ENCODE measurements at places on chromosomes 6 and 20.
A peak's percentile ranks its signal among the peaks of the same experiment; 100 is the strongest.

DNA sequence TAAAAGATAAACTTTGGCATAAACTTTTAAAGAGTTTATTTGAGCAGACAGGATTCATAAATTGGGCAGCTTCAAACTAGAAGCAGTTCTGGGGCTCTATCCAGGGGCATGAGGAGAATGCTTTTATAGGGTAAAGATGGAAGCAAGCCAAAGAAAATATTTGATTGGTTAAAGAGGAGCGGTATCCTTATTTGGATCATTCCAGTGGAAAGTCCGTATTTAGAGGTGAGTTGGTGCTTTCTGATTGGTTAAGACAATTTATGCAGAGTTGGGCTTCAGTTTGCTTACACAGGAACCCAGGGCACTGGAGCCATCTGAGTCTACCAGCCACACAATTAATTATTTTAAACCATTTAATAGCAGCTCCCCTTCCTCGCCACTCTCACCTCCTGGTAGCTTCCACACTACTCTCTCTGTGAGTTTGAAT lies 37.9 kb upstream of the RNF217 start:
- DNase-seq: no peak

DNA sequence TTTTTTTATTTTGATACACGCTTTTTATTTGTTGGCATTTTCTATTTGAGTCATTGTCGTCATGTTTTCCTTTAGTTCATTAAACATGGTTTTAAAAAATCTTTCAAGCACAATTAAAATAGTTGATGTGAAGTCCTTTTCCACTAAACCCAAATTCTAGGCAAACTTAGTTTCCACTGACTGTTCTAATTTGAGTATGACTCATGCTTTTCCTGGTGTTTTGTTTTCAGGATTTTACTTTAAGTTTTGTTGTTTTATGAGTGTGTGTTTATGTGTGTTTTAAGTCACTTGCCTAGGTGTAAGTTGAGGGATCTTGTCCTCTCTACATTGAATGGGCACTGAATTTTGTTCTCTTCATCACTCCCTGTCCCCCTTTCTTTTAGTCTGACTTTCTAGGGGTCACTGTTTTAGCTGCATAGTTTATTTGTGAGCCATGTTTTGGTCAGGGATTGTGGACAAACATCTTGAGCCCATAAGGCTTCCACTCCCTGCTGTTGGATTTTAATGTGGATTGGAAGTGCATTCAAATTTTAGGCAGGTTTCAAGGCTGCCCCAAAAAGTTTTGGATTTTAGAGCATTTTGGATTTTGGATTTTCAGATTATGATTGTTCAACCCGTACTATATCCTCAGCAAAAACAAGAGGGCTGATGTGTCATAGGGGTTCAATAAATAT lies 94.8 kb downstream of the CDYL start:
- no peak for DNase-seq

DNA sequence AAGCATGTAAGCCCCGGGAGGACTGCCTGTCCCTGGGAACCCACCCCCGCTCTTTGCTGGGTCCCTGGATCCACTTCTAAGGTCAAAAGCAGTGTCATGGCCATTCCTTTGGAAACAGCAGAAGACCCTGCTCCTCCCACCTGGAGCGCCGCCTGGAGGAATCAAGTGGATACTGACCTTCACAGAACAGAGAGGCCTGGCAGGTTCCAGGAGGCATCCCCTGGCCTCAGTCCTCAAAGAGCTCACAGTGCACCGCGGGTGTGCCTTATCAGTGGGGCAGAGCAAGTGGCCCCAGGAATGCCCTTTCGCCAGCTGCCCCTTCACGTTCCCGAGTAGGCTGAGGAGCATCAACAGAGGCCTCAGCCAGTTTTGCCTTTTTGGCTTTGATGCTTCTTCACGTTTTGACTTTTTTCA lies 11.1 kb upstream of the SLC4A11 start:
- DNase-seq: no peak

DNA sequence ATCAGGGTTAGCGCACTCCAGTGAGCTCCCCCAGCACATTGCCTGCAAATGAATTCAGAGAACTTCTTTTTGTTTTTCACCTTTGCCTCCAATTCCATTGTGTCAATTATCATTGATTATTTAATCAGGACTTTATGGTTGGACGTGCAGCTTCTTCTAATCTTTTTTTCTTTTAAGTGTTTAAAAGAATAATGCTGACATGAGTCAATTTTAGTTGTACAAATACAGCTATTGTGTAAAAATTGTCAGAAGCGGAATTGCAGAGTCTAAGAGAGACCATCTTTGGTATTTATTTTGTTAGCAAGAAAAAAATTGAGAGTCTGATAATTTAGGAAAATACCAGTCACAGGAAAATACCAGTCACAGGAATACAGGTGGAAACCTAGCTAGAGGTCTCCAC lies 5.5 kb downstream of the ABT1 start:
- no peak for DNase-seq

- DNase-seq: no peak
Measured at GRCh38 chr6:2982426-2983117, 11.2 kb upstream of the SERPINB6 start.

- peak; percentile 76 for DNase-seq
Measured at GRCh38 chr6:38671885-38672467, 31.0 kb downstream of the GLO1 start.

GRCh38 chr20:3927486-3928291 lies 38.5 kb downstream of the PANK2 start:
- no peak for DNase-seq

GRCh38 chr6:41733707-41734665 lies 1.4 kb downstream of the TFEB start:
- DNase-seq: peak; percentile 46

DNA sequence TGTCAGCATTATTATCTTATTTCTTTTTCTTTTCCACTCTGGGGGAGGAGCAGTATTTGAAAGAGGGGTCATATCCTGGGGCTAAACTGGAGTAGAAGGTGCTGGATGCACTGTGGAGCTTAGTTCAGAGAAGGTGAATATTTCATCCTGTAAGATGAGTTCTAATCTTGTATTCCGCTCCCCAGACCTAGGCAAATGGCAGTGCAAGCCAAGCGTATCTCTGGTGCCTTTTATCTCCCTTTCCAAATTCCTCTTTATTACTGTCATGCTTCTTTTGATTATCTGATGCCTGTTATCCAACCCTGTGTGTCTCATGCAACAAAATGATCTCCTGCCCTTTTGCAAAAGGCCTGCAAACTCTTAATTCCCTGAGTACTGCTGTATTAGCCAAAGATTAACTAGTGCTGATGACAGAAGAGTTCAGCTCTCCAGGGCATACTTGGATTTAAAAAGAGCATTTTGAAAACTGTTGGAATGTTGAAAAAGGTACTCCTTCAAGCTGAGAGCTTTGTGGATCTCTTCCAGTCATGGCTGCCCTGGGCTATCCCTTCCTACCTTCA lies 138.0 kb downstream of the CARMIL1 start:
- no peak for DNase-seq

GRCh38 chr20:40777653-40778052 lies 88.6 kb upstream of the MAFB start:
- DNase-seq: no peak

- DNase-seq: peak; percentile 91
Measured at GRCh38 chr20:34874094-34874654, 1.5 kb upstream of the GGT7 start.

DNA sequence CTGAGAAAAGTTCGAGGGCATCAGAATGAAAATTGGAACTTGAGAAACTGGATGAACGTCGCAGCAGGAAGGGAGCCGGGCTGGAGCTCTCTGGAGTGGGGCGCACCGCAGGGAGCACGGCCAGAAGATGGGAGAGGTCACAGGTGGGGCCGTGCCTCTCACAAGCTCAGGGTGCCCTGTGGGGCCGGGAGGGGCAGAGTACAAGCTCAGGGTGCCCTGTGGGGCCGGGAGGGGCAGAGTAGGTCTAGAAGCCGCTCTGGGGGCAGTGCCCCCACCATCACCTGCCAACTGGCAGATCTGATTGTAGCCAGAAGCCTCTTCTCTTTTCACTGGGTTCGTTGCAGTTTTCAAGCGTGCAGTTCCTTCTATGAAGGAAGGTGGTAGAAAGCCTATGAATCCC lies 61.1 kb upstream of the SNX9 start:
- DNase-seq: no peak

DNA sequence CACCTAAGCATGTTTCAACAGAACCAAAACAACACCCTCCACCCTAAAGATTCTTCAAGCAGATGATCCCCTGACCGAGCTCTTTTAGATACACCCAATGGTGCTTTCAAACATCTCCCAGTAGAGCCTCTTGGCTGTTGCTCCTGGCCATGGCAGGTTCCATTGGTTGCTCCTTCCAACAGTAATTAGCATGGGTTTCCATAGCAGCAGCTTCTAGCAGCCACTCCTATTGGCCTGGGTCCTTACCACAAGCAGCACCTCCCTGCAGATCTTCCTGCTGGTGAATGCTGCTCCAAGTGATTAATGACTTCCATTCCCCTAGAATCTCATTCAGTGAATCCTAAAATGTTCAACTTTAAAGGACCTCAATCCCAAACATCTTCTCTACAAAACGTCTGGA lies 13.9 kb downstream of the CCN2 start:
- DNase-seq: no peak

GRCh38 chr6:144064402-144065212 lies 30.8 kb downstream of the SF3B5 start:
- peak; percentile 47 for DNase-seq

- no peak for DNase-seq
Measured at GRCh38 chr6:12404651-12405050, 114.5 kb downstream of the EDN1 start.

GRCh38 chr6:119323931-119324330 lies 25.6 kb downstream of the MAN1A1 start:
- DNase-seq: no peak

DNA sequence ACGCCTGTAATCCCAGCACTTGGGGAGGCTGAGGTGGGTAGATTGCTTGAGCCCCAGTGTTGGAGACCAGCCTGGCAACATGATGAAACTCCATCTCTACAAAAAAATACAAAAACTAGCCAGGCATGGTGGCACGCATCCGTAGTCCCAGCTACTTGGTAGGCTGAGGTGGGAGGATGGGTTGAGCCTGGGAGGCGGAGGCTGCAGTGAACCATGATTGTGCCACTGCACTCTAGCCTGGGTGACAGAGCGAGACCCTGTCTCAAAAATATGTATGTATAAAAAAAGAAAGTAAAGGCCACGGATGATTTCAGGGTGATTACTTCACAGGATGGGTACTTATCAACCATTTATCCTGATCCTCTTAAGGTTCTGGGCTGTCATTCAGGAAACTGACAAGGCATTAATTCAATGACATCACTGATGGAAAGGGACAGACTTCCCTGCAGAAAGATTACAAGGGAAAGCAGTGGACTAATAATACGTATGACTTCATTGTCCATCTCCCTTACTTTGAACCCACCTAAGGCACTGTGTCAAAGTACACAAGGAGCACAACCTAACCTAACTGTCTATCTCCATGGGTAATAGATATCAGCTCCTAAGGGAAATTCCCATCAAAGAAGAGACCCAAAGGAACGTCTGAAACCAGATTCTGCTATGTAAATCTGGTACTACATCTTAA lies 61.2 kb downstream of the ZMYND8 start:
- no peak for DNase-seq

- DNase-seq: peak; percentile 20
Measured at GRCh38 chr6:158865769-158866168, 46.6 kb upstream of the EZR start.

DNA sequence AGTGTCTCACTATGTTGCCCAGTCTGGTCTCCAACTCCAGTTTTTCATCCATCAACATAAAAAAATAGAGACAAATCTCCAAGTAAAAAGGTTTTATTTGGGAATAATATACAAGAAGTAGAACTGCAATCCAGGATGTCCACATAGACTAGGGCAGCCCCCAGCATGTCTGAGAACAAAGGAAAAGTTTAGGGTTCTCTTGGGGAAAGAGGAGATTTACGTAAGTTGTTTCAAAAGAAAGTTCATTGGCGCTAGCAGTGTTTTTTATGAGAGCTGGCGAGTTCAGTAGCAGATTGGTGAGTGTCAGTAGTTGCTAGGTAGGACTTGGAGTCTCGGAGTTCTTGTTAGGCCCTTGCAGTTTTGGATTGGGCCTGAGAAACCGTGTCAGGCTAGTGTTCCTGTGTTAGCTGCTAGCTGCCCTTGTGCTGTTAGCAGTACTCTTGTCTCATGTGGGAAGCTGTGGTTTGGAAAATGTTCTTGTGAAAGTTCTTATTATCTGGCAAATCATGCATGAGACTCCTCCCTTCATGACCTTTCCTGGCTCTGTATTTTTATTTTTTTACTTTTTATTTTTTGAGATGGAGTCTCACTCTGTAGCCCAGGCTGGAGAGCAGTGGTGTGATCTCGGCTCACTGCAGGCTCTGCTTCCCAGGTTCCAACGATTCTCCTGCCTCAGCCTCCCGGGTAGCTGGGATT lies 24.7 kb downstream of the TTLL9 start:
- DNase-seq: peak; percentile 71

DNA sequence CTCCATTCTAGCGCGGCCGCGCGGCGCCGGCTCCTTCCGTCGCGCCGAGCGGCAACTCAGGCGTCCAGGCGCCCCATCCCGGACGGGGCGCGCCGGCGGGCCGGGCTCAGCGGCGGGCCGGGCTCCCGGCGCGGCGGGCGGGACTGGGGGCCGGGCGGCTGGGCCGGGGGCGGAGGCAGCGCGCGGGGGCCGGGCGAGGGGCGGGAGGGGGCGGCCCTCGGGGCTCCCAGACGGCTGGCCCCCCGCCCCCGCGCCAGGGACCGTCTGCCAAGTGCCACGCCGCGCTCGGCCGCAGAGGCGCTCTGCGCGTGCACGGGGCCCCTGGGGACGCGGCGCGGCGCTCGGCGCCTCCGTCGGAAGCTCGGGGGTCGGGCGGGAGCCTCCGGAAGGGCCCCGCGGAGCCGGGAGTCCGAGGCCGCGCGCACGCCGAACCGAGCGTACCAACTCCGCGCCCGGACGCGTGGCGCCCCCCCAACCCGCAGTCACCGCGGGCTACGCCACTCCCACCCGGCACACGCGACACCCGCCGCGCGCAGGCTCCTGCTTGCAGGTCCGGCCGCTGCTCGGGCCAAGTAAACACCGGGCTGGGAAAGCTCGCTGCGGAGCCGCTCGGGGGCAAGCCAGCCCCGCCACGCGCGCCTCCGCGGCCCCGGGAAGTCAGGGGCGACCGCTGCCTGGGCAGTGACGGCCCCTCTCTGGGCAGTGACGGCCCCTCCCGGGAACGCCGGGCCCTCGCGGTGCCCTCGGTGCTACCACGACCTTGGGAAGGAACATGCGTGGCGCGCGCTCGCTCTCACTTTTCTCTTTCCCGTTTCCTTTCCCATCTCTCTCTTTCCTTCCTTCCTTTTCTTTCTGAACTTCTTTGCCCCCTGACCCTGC lies at the start of gene PREX1:
Gene PREX1 (minus strand): TSS at position 145 of the 879 bp plus-strand sequence. CDS start 139 bp downstream, at position 6.
- peak; percentile 92 for DNase-seq

GRCh38 chr6:104750449-104750848 lies 109.3 kb downstream of the HACE1 start:
- no peak for DNase-seq

- DNase-seq: no peak
Measured at GRCh38 chr20:62111148-62111547, 11.1 kb upstream of the LSM14B start.

Data from NCI-H526 treated with DMSO at 0.1 percent for 48 hours (cell line).